KG1 (cell line): ENCODE measurements at places on chromosomes 16 and 17.

DNA sequence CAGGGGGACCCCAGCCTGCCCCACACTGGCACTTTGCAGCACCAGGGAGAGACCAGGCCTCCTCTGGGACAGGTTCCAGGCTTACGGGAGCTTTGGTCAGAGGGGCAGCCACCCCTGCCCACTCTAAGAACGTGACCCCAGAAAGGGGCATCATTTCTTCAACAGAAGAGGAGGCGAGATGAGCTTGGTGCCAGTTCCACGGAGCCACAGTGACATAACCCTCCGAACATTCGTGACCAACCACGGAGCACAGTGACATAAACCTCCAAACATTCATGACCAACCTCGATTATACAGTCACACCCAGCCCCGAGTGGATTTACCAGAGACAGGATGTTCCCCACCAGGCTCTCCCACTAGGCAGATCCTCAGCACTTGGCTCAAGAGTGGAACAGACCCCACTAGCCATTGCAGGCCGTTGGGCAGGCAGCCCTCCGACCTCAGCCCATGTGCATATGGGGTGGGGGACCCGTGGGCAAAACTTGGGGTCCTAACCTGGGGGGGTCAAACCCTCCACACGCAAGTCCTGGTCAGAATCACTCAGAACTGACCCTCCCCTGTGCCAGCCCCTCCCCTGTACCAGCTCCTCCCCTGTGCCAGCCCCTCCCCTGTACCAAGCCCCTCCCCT is 112.9 kb downstream of the METRNL start:
- DNase-seq = no peak

DNA sequence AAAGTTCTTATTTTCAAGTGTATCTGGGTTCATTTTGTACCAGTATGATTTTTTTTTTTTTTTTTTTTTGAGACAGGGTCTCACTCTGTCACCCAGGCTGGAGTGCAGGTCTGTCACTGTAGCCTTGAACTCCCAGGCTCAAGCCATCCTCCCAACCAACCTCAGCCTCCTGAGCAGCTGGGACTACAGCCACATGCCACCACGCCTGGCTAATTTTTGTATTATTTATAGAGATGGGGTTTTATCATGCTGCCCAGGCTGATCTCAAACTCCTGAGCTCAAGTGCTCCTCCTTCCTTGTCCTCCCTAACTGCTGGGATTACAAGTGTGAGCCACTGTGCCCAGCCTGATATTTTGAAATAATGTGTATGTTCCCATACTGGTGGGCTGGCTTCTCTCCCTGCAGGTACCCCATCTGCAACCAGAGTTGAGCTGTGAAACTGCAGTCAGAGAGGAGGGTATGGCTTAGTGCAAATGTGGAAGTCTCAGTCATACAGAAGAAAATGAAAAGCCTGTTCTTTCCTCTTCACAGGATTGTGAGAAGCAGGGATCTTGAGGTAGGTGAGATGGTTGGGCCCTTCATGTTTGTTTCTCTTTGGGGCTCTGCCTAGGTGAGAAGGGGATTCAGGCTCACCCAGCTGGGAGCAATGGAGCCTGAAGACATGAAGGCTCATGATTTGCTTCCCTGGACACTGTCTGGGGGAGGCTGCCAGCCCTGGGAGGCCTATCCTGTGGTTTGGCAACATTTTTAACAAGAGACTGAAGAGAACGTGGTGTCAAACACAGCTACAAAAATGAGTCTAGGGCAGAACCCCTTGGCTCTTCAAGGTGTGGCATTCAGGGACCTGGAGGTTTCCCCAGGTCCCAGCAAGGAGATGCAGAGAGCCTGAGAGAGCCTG is 41.3 kb upstream of the SIAH1 start:
- DNase-seq = no peak

GRCh38 chr16:12788758-12789157 is 14.9 kb downstream of the CPPED1 start:
- DNase-seq = no peak

GRCh38 chr17:17897442-17897841 is 60.7 kb upstream of the SREBF1 start:
- no peak for DNase-seq

DNA sequence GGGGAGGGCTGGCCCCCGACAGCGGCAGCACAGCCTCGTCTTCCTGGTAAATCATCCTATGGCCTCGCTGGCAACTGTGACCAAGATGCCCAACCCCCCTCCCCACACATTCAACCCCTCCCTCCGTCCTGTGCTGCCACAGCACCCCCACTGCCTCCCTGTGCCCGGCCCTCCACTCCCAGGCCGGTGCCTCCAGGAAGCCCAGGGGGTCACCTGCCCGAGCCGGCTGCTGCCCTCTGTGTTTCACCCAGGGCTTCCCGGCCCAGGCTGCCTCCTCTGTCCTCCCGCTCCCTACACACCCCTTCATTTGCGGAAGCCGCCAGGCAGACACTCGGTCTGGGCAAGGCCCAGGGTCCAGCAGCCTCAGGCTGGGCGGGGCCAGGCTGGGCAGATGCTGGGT is 188.6 kb downstream of the RBFOX3 start:
- no peak for DNase-seq

- DNase-seq = no peak
Measured at GRCh38 chr17:63399316-63399715, 46.8 kb downstream of the CYB561 start.

GRCh38 chr17:67696347-67696746 is 21.4 kb upstream of the NOL11 start:
- DNase-seq = no peak

DNA sequence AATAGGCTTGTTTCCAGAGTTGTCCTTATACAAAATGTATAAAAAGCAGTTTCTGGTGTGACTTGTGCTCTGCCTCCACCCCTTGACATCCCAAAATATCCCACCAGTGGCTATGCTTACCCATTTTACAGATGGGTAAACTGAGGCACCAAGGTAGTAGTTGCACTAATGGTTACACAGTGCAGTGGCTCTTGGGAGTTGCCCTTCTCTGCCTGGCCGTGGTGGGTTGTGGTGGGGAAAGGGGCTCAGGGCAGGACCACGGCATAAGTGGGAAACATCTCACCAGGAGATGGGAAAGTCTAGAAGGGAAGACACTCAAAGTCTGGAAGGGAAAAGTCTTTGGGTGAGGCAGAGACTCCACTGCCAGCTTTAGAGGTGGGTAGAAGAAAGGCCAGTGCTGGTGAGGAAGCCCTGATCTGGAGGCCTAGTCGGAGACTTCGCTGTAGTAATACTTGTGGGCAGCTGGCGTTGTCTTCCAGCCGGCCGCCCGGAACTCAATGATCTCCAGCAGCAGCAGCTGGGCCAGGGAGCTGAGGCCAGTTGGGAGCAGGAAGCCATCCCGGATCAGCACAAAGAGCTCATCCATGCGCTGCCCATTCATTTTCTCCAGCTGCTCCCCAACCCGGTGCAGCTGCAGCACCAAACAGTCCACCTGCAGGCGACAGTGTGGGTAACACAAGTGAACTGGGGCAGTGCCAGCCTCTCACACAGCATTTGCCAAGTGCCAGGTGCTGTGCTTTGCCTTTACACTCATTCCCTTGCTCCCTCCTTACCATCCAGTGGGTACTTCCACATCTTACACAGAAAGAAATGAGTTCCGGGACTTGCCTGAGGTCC is 4.5 kb downstream of the MIF4GD start:
- no peak for DNase-seq

DNA sequence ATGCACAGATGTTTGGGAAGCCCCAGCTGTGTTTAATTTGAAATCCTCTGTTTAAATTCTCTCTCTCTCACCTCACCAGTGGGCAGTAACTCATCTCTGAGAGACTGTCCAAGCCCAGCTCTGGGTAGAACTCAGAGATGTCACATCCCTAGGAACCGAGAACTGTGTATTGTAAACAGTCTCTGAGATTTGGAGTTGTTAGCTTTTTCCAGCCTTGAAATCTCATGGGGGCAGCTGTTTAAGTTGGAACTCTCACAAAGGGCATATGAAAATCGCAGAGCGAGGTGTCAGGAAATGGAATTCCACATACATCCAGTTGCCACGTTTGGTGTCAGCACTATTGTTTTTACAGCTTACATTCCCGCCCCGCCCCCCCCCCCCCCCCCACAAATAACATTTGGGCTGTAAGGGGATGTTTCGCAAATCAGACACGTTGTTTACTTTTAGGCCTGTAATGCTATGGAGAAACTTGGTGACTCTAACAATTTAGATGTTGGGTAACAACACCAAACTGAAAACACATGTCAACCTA is 34.3 kb downstream of the VPS35L start:
- no peak for DNase-seq

GRCh38 chr16:85054948-85055492 is 27.4 kb downstream of the KIAA0513 start:
- no peak for DNase-seq

DNA sequence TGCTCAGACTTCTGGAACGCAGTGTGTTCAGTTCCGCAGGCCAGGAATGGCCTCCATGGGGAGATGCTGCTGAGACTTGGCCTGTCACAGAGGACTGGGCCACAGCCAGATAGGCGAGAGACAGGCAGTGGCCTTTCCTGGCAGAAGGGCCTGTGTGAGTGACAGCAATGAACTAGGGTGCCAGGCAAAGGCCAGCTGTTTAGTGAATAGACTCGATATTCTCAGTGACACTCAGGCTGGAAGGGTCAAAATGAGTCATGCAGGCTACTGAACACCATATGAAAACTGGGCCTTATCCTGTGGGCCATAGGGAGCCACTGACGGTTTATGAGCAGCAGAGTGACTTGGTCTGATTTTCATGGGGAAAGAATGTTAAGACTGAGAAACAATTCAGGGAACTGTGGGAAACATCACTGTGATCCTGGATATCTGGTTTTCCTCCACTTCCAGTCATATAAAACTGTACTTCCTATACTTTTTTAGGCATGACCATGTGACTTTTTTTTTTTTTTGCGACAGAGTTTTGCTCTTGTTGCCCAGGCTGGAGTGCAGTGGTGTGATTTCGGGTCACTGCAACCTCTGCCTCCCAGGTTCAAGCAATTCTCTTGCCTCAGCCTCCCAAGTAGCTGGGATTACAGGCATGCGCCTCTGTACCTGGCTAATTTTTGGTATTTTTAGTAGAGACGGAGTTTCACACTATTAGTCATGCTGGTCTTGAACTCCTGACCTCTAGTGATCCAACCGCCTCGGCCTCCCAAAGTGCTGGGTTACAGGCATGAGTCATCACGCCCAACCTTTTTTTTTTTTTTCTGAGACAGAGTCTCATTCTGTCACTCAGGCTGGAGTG is 5.2 kb upstream of the NUBP1 start:
- DNase-seq = no peak

GRCh38 chr16:64687786-64688185 is 434.1 kb downstream of the CDH11 start:
- no peak for DNase-seq

DNA sequence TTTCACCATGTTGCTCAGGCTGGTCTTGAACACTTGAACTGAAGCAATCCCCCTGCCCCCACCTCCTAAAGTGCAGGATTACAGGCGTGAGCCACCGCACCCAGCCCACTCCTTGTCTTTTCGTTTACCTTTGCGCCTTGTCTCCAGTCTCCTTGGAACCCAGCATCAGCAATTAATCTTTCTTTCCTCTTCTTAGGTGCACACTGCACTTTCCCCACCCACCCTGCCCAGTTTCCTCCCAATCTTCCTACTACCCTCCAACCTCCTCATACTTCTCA is 1.5 kb upstream of the CLDN7 start:
- no peak for DNase-seq

GRCh38 chr16:66927918-66928649 is 2.7 kb upstream of the RRAD start:
- DNase-seq = no peak

DNA sequence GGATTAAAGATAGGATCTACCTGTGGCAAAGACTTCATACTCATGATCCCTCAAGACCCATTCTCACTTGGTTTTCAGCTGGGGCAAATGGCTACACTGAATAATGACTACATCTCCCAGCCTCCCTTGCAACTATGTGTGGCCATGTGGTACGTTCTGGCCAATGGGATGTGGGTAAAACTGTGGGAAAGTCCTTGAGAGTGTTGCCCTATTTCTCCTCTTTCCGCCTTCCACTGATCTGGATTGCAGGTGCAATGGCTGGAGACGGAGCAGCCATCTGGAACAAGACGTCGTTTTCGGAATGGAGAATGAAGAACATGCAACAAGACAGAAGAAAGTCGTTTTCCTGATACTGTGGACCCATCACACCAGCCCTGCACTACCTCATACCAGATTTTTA is 48.5 kb downstream of the HAPSTR1 start:
- DNase-seq = no peak

GRCh38 chr16:85710732-85711131 is 22.0 kb upstream of the GINS2 start:
- DNase-seq = no peak

DNA sequence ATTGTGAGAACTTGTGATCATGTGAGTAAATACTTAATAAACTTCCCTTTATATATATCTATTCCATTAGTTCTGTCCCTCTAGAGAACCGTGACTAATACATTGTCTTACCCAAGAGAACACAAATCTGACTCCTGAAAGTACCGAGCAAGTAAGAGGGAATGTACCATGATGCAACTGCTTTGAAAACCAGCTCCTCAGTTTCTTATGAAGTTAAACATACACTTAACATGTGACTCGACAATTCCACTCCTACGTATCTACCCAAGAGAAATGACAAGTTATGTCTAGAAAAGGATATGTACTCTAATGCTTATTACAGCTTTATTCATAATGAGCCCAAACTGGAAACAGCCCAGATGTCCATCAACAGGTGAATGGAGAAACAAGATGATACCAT is 8.8 kb upstream of the GJD3 start:
- DNase-seq = no peak

GRCh38 chr16:88408561-88409142 is 25.9 kb downstream of the ZNF469 start:
- DNase-seq = no peak

- no peak for DNase-seq
Measured at GRCh38 chr16:81466356-81466980, 21.9 kb downstream of the CMIP start.

- no peak for DNase-seq
Measured at GRCh38 chr17:17533901-17534441, 37.8 kb upstream of the RASD1 start.

DNA sequence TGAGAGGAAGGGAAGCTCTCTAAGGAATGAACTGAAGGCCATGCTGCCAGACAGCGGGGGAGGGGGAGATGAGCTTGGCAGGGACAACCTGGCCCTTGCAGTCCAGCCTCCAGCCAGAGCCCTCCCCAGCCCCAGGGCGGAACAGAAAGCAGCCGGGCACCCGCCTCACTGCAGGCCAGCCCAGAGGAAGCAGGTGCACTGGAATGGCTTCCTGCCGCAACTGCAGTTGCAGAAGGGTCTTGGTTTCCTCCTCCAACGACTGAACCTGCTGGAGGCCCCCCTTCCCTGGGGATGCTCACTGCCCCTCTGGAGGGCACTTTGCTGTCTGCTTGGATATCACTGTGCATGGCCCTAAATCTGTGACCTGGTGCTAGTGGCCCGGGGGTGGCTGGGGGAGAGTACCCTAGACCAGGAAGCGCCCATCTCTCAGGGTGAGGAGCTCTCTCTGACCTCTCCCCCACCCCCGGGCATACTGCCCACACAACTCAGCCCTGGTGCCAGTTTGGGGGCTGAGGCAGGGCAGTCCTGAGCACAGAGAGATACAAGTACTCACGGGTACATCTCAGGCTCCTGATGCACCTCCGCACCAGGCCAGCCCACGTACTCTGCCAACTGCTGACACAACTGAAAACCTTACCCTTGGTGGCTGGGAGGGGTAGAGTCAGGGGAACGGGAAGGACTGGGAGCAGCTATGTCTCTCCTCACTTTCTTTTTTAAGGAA is 41.1 kb downstream of the MYO18A start:
- no peak for DNase-seq
